SIG-M5 (cell line): ENCODE measurements at places on chromosomes 7 and 10.

DNA sequence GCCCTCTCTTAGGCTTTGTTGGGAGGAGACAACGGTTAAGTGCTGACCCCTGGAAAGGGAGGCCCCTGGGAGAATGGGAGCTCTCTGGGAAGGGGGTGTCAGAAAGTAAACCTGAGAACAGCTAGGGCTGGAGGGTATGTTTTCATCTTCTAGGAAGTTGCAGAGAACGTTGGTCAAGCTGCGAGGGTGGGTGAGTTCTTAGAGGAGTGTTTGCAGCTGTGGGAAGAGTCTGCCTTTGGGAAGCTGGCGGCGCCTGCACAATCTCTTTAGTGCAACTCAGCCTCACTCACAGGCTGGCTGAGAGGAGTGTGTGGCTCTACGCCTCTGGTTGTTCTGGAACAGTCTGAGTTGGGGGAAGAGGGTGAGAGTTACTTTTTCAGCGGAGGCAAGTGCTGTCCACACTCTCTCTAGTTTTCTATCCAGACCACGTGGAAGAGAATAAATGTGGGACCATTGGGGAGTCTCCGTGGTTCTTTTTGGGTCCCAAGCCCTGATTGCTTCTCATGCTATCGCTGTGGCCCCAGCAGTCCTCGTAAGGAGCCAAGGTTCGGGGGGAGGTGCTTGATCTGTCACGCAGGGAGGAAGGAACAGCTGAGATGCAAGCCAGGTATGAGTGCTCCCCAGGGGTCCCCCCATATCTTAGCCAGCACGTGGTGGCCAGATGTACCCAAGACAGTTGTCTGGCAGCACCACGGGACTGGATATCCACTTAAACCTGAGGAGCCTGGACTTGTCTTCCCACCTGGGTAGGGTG is 237.2 kb downstream of the BUB3 start:
- DNase-seq, result no peak

GRCh38 chr10:22345301-22346095 is at the start of gene SPAG6:
TSS of gene SPAG6 (plus strand) at chr10:22345496. CDS start at chr10:22345612, 116 bp downstream.
- DNase-seq, result no peak

DNA sequence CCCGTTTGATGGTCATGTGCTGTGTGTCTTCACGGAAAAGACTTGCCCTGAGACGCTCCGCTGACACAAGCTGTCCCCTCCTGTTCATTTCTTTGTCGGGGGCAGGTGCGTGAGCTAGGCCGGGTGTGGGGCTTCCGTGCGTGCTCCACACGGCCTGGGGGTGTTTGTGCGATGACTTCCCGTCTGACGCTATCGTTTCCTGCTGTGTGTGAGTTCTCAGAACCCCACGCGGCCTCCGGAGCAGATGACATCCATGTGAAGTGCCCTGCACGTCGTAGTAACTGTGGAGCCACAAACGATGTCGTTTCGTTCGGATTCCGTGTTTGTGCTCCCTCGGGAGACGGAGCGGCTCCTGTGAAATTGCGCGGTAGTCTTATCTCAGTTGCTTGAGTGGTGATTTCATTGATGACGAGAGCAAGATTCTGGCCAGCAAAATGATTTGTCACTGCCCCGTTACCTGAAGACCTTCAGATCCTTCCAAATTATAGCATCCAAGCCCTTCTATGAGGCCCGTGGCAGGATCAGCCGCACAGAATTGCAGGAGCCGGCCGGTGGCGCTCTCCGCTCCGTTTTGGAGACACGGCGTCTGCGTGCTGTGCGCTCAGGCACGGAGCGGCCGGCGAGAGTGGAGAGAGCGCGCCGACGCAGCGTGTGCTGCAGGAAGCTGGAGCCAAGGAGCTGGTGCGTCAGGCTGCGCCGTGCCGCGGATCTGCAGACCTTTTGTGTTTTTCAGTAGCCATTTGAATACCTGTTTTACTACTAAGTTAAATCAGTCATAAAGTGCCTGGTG is 94.9 kb downstream of the NKX6-2 start:
- no peak for DNase-seq

DNA sequence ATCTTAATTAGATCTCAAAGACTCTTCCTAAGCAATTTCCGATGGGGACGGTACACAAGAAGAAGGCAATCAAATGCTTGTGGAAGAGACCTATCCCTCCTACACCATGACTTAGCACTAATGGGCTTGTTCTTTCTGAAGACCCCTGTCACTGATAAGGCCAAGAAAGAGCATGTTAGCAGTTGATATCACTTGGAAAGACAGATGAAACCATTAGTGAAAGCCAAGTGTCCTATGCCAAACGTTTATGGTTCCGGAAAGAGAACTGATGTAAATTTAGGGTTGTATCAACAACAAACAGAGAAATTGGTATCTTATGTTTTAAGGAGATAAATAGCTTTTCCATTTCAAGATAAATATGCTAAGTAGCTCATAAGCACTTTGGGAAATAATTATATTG is 6.5 kb downstream of the UROS start:
- DNase-seq, result no peak

DNA sequence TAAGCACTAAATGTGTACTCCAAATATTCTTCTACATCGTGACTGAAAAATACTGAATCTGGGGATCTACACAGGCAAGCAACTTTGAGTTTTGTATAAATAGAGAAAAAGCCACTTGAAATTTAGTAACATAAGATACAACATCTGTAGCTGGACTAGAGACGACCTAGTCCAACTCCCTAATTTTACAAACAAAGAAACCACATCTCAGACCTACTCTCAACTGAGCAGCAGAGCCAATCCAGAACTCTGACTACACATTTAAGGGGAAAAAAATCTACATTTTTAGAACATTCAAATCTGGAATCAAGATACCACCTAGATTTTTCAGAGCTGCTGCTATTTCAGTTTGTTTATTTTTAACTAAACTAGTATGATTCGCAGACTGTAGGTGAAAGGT is 88.9 kb downstream of the CABCOCO1 start:
- no peak for DNase-seq

DNA sequence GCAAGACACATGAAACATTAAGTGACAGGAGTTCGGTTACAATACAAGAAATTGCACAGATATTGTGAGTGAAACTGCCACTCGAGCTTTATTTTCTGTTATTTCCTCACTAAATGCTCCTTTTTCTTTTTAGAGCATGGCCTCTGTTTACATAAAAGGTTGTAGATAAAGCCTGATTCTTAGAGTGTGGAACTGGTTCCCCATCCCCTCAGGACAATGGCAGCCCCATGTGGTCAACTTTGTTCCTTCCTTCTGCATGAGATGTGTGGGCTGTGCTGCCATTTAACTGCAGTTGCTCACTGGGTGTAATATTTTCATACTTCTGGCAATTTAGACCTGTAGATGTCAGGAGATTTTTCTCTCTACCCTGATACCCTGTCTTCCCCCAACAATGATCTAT is 70.2 kb downstream of the LRGUK start:
- DNase-seq, result no peak

GRCh38 chr7:98733036-98733435 is 116.0 kb downstream of the NPTX2 start:
- DNase-seq, result no peak

- DNase-seq, result no peak
These were observed 99.7 kb upstream of the FZD1 start for GRCh38 chr7:91164506-91164905.

DNA sequence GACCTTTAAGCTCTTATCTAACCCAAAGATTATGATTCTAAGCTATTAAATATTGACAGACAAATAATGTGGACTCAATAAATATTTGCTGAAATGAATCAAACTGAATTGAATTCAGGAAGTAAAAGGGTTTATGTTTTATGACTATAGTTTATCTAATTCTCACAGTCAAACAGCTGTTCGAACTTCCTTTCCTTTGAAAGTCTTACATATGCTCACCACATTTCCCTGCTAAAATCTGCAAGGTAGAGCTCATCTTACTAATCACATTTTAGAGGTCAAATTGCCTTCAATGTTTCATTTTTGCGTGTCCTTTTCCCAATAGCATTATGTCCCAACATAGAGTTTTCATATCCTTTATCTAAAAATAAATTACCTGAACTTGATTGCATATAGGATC is 154.9 kb upstream of the PPP1R3A start:
- no peak for DNase-seq

- no peak for DNase-seq
These were observed 352 bp upstream of the ZNF485 start for GRCh38 chr10:43605850-43606322.

- DNase-seq, result no peak
These were observed 48.6 kb upstream of the SKAP2 start for GRCh38 chr7:26912933-26913536.

DNA sequence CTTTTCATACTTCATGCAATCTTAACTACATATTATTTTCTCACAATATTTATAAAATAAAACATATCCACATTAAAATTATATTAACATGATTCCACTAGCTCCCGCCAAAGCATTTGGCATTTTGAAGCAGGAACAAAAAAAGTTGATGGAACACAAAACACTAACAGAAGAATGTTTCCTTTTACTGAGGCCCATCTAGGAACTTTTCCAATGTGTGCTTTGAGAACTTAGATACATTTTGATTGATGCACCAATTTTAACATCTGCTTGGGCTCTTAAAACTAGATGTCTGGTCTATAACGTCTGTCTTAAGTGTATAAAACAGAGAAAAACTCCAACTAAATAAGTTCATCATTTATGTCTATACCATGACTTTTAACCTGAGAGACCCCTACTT is 1214.8 kb downstream of the SORCS1 start:
- DNase-seq, result no peak

DNA sequence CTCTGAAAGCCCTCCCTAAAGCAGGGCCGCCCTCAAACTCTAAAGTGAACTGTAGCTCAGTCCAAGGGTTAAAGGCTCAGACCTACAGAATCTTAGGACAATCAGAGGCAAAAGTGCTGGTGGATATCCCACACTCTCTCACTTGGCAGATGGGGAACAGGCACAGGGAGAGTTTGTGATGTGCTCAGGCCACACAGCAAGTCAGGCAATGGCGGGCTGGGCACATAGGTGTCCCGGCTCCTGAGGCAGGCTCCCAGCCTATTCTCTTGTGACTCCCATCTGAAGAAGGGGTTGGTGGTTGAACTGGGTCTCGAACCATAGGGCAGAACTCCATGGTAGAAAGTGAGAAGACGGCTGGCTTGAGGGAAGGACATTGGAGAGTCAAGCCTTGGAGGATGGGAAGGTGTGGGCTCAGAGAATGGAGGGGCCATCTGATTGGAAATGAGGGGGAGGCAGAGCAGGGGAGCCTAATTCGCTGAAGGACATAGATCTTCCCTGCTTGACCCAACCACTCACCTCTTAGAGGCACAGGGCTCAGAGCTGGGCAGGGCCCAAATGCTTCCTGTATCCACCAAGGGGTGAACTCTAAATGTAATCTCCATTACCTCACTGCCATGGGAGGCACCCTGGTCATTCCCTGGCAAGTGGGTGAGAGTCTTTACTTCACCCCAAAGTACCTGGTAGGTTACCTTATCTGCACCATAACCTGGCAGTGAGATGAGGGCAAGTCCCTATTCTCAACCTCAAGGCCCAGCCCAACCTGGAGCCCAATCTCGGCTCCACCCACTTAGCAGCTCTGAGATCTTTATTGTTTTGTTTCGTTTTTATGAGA is 4.9 kb upstream of the ZMIZ1 start:
- DNase-seq, result no peak

DNA sequence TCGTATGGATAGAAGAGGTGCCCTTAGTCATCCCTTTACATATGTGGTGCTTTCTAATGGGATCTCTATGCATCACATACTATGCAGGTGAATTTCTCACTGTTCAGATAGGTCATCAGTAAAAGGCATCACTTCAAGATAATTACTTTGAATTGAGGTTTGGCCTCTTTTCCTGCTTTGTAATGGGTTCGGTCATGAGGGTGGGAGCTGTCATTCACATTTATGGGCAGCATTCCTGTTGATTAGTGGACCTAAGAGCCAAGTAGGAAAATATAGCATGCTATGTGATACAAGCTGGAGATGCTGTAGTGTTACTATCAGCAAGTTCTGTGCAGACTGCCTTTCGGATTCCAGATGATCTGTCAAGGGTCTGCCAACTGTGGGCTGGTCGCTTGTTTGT is 156.3 kb downstream of the LCOR start:
- no peak for DNase-seq

DNA sequence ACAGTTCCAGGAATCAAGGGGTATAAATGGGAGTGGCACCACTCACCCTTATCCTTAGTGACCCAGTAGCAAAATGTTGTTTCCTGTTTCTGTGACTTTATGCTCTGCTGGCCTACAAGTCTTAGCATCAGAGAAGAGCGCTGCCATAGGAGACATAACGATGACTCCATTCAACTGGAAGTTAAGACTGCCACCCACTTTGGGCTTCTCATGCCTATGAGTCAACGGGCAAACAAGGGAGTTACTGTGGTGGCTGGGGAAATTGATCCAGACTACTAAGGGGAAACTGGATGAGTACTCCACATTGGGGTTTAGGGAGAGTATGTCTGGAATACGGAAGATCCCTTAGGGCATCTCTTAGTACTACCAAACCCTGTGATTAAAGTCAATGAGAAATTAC is 40.6 kb upstream of the PIK3CG start:
- no peak for DNase-seq

DNA sequence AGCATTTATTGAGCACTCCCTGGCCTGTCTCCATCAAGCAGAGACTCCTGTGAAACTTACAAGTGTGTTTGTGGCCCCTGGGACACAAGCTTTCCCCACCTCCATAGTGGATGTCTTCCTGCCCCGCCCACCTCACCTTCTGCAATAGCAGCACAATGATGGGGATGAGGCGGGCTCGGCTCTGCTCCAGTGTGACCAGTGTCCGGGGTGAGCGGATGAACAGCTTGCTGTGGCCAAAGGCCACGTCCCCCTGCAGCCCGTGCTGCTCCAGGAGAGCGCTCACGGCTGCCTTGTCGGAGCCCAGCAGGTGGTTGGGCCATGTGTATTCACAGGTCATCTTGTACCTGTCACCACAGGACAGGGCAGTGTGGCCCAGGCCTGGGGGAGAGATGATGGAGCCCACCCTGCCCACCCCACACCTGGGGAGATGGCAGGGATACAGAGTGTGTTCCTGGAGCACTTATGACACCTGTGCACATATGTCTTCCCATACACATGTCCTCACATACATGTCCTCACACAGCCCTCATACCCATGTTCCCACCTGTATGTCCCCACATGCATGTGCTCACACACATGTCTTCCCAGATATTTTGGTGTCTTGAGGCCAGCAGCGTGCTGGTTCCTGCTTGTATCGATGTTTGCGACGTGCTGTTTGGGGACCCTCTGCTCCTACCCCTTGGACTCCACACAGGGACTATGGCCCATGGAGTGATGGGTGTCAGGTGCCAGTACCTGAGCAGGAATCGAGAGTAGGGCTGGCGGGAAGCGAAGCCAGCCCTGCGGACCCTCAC is 12.7 kb downstream of the MYO1G start:
- no peak for DNase-seq

GRCh38 chr7:148211740-148212151 is 378.8 kb upstream of the C7orf33 start:
- no peak for DNase-seq
